Left colon (tissue), 2 donors: ENCODE measurements at places on chromosomes 11 and 22.

- DNase-seq = no peak
These were observed 3.0 kb downstream of the CXCR5 start for GRCh38 chr11:118886681-118887111.

- DNase-seq = no peak
These were observed 14.3 kb downstream of the OR52H1 start for GRCh38 chr11:5534046-5534445.

DNA sequence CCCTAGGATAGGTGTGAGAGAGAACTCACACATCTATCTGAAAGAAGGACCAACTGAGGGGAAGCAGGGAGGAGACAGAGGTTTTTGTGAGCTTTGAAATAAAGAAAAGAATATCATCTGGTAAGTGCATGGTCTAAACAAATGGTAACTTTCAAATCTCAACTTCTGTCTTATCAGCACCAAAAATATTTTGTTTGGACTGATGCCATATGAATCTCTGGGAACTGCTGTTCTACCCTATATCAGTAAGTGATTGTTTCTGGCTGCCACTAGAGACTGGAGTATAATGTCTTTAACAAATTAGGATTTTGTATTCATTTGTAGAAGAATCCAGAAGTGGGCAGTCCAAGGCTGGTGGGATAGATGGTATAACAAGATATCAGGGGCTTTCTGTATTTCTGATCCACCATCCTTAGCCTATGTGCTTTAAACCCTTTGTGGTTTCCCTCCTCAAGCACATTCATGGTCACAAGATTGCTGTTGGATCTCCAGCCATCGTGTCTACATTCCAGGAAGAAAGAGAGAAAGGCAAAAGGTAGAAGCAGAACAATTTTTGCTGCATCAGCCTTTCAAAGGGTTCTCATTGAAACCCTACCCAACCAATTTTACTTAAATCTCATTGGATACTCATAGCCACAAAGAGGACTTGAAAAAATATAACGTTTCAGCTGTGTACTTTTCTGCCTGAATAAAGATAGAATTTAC, 4.7 kb downstream of the HEPHL1 start:
- DNase-seq = no peak

- DNase-seq = no peak
These were observed 51.8 kb upstream of the LMO1 start for GRCh38 chr11:8315463-8315862.

- no peak for DNase-seq
These were observed 50.5 kb downstream of the IGSF9B start for GRCh38 chr11:133906241-133906640.

DNA sequence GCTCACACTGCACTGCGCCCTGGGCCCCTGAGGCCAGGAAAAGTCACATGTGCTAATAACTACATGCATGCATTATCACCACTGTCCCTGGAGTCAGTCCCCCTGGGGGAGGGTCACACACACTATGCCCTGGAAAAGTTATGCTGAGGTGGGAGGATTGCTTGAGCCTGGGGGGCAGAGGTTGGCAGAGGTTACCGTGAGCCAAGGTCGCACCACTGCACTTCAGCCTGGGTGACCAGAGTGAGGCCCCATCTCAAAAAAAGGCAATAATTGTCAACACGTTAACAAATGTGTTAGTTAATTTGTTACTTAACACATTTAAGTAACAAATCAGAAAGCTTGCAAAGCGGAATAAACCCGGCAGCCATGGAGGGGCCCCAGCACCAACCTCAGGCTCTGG, 13.3 kb upstream of the SEC14L6 start:
- no peak for DNase-seq

DNA sequence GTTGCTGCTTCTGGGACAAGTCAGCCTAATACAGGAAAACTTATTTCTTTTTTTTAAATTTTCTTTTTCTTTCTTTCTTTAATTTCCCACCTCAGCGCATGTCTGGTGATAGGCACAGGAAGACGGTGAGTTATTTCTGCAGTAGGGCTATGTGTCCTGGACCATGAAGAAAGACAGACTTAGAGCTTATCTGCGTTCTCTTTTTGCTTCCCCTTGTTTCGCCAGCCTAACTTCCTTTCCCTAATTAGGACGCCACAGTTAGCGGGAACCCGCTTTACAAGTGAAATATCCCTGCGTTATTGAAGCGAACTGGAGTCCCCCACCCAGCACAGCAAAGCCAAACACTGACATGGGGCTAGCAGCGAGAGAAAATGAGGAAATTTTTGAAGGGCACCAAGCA, 8.6 kb downstream of the OR6M1 start:
- DNase-seq = no peak

GRCh38 chr11:75539459-75540334, 14.0 kb upstream of the GDPD5 start:
- no peak for DNase-seq

DNA sequence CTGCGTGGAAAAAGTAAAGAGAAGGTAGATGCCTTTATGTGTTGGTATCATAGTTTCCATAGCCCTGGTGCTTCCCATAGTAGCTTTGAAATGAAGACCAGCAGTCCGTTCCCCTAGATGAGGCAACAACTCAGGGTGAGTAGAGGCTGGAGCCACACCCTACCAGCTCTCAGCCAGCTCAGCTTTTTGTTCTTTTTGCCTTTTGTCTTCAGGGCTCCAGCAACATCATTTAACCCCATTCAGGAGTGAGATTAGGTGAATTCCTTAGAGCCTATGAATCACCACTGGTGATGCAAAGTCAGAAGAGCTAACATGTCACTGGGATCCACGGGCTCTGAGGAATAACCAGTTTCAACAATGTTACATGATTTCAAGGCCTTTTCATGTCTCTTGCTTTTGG, 14.0 kb upstream of the SESN3 start:
- DNase-seq = no peak

- no peak for DNase-seq
These were observed 24.8 kb downstream of the LARGE1 start for GRCh38 chr22:33895444-33895843.
